ENCODE measurements at places on chromosomes 12 and 14. TPM values are rescaled to one million over a fixed set of nuclear protein-coding genes. Genes with fewer than 3 reads are reported as not detected.

Gene TAS2R9
- not detected for total RNA-seq

Gene CLEC1A
- total RNA-seq, result 0.12 TPM

Gene PRKD1
- total RNA-seq, result 4.3 TPM

Gene RAD9B
- total RNA-seq, result 0.39 TPM

Gene WNT1
- not detected for total RNA-seq

Gene APOF
- total RNA-seq, result not detected

Gene INSM2
- not detected for total RNA-seq

Gene REP15
- 1.4 TPM for total RNA-seq

Gene TESPA1
- under 0.01 TPM for total RNA-seq

Gene GPRC5A
- total RNA-seq, result 4.7 TPM

Gene ASCL1
- not detected for total RNA-seq

Gene CPNE6
- total RNA-seq, result not detected

Gene C12orf50
- total RNA-seq, result not detected

Gene C12orf54
- not detected for total RNA-seq

Gene GLIPR1L1
- total RNA-seq, result not detected

Gene DENND5B
- total RNA-seq, result 13.5 TPM

Gene ANO6
- 62.1 TPM for total RNA-seq

Gene NAA30
- 10.8 TPM for total RNA-seq
